Mesothelial cell of epicardium (in vitro differentiated cells): ENCODE measurements at places on chromosomes 7 and 10. TPM values are rescaled to one million over a fixed set of nuclear protein-coding genes. Genes with fewer than 3 reads are reported as not detected.

The KCNIP2 gene
- 6.5 to 6.9 TPM (median 6.8 TPM) in 3 replicates for total RNA-seq

The LIPM gene
- total RNA-seq = not detected in 3 replicates

The H2BK1 gene
- not detected in 3 replicates for total RNA-seq

The AKR1C8 gene
- not detected in 3 replicates for total RNA-seq

The LRRD1 gene
- total RNA-seq = 0.42 to 0.51 TPM (median 0.50 TPM) in 3 replicates

The TAS2R5 gene
- total RNA-seq = 4.5 to 5.9 TPM (median 5.1 TPM) in 3 replicates

The STK31 gene
- total RNA-seq = 0.72 to 1.3 TPM (median 0.94 TPM) in 3 replicates

The ENTPD1 gene
- total RNA-seq = 1.1 to 1.5 TPM (median 1.2 TPM) in 3 replicates

The ADCYAP1R1 gene
- total RNA-seq = 0.18 to 0.38 TPM (median 0.36 TPM) in 3 replicates

The CYP3A7 gene
- total RNA-seq = 0.33 TPM in 1 of 3 replicates, not detected in the others

The PRSS37 gene
- not detected in 3 replicates for total RNA-seq

The PALD1 gene
- total RNA-seq = 4.9 to 5.6 TPM (median 4.9 TPM) in 3 replicates

The AS3MT gene
- 8.7 to 12.8 TPM (median 8.7 TPM) in 3 replicates for total RNA-seq

The RBM48 gene
- 13.4 to 15.0 TPM (median 14.3 TPM) in 3 replicates for total RNA-seq

The DCLRE1C gene
- 9.4 to 11.9 TPM (median 10.5 TPM) in 3 replicates for total RNA-seq

The CUTC gene
- 10.4 to 13.3 TPM (median 10.6 TPM) in 3 replicates for total RNA-seq

The EPHA1 gene
- 23.2 to 28.8 TPM (median 27.3 TPM) in 3 replicates for total RNA-seq

The MYL7 gene
- total RNA-seq = 11.4 to 14.3 TPM (median 12.5 TPM) in 3 replicates

The SPDYE8 gene
- 0.11 TPM in 1 of 3 replicates, not detected in the others for total RNA-seq

The RPEL1 gene
- total RNA-seq = not detected in 3 replicates

The TRPV5 gene
- total RNA-seq = 0.18 to 0.56 TPM (median 0.29 TPM) in 3 replicates

The AGR3 gene
- total RNA-seq = 1.7 to 2.1 TPM (median 2.0 TPM) in 3 replicates

The GHRHR gene
- 1.6 TPM in 1 of 3 replicates, not detected in the others for total RNA-seq

The PYROXD2 gene
- 31.1 to 34.4 TPM (median 31.9 TPM) in 3 replicates for total RNA-seq

The MMD2 gene
- not detected in 3 replicates for total RNA-seq
